ENCODE measurements at places on chromosomes 3 and 15.

- DNase-seq, result no peak
Measured at GRCh38 chr15:86988033-86988432, 908.4 kb downstream of the AGBL1 start.

- no peak for DNase-seq
Measured at GRCh38 chr15:31338318-31338878, 11.8 kb downstream of the KLF13 start.

GRCh38 chr3:196736670-196737374, 2.8 kb upstream of the PAK2 start:
- no peak for DNase-seq

GRCh38 chr3:72646263-72646662, 202.0 kb downstream of the SHQ1 start:
- no peak for DNase-seq

DNA sequence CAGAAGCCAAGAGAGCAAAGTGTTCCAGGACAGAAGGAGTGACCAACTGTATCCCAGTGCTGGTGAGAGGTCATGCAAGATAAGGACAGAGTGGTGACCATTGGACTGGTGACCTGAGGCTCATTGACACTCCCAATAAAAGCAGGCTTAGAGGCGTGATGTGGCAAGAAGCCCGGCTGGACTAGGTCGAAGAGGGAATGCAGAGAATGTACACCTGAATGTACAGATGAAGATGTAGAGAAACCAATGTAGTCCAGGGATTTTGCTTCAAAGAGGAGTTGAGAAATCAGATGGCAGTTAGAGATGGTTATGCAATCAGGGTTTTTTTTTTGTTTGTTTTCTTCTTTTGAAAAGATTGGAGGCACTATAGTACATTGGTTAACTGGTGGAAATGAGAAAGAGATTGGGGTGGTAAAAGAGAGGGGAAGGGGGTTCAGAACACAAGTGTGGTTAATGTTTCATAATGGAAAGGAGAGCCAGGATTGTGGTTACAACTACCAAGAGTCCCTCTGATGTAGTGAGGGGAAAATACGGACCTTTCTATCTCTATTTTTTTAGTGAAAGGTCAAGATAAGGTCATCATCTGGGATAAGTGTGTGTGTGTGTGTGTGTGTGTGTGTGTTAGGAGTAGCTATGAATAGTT, 23.3 kb downstream of the ST3GAL6 start:
- DNase-seq, result no peak

DNA sequence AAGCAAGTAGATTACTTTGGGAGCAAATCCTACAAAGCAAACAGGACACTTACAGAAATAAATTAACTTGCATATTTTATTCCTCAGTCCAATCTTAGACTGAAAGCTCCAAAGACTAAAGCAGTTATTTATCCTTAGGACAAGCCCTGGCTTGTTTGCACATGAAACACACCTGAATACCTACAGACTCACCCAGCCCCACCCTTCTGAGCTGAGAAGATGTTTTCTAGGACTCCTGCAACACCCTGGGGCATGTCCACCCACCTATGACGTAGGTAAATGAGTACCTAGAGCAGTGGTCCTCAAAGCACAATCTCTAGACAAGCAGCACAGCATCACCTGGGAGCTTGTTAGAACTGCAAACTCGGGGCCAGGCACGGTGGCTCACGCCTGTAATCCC, 80.8 kb downstream of the ANXA2 start:
- no peak for DNase-seq

DNA sequence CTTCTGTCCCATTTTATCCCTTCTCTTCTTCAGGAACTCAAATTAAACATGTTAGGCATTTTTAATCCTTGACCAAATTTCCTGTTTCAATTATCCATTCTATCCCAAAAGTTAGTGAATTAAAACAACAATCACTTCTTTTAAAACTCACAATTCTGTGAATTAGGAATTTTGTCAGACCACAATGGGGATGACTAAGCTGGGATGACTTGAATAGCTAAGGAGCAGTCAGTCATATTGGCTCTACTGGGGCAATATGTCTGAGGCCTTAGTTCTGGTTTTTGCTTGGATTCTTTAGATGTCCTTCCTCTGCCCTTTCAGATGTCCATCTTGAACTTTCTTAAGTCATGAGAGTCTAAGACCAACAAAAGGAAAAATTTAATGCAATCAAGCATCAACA, 178.2 kb upstream of the TGFBR2 start:
- no peak for DNase-seq

DNA sequence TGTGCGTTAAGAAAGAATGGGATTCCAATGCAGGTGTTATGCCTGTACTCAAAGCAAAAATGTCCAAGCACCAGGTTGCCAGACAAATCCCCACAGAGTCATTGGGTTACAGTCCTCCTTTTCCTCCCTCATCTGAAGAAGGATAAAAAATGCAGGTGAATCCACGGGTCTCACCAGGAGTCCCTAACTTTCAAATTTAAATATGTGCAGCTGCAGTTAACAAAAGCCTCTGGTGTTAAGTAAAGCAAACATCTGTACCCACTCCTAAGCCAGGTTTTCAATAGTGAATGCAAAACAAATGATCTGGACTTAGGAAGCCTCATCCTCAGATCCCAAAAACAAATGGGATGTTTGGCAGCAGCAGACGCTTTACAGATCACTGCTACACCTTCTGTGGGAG, 70.4 kb upstream of the SETMAR start:
- DNase-seq, result no peak

- peak; percentile 2 for DNase-seq
Measured at GRCh38 chr3:48409291-48410201, 20.3 kb downstream of the PLXNB1 start.

DNA sequence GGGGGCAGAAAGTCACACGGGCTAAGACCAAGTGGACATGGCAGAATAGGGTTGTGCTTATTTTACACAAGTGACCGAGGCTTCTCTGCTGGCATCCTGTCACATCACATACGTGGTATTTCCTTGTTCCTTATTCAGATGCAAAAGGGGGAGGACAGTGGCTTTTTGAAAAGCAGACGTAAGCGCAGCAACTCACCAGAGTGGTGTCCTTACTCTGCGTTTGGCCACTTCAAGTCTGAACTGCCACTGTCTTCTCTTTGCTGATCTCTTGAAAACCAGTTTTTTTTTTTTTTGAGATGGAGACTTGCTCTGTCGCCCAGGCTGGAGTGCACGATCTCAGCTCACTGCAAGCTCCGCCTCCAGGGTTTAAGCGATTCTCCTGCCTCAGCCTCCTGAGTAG, 113.2 kb downstream of the SOX2 start:
- DNase-seq, result no peak

GRCh38 chr3:65436580-65436979, 602.1 kb downstream of the MAGI1 start:
- no peak for DNase-seq

GRCh38 chr15:39605146-39605545, 24.3 kb downstream of the THBS1 start:
- no peak for DNase-seq

GRCh38 chr15:51088585-51088984, 6.1 kb downstream of the TNFAIP8L3 start:
- DNase-seq, result no peak

- no peak for DNase-seq
Measured at GRCh38 chr15:93348711-93349545, 259.9 kb upstream of the RGMA start.

GRCh38 chr3:107198581-107199181, 178.6 kb upstream of the CCDC54 start:
- no peak for DNase-seq

GRCh38 chr3:142888099-142888480, 793 bp downstream of the PCOLCE2 start:
- DNase-seq, result no peak

GRCh38 chr3:64382153-64382552, 156.9 kb upstream of the PRICKLE2 start:
- no peak for DNase-seq

DNA sequence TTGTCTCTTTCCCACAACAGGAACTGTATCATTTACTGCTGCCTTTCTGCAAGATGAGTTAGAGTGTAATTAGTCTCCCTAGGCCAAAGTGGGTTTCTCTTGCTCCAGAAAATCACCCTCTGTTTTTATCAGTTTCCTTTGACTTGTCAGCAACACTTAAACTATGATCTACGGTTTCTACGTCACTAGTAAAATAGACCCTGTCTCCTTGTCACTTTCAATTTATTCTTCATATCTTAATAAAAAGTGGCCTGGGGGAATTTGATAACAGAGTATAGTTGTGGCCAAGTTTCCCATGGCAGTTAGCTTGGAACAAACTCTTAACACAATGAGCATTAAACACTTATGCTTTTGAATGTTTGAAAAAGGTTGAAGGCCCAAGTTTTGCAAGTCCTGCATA, 79.6 kb downstream of the CGNL1 start:
- no peak for DNase-seq

DNA sequence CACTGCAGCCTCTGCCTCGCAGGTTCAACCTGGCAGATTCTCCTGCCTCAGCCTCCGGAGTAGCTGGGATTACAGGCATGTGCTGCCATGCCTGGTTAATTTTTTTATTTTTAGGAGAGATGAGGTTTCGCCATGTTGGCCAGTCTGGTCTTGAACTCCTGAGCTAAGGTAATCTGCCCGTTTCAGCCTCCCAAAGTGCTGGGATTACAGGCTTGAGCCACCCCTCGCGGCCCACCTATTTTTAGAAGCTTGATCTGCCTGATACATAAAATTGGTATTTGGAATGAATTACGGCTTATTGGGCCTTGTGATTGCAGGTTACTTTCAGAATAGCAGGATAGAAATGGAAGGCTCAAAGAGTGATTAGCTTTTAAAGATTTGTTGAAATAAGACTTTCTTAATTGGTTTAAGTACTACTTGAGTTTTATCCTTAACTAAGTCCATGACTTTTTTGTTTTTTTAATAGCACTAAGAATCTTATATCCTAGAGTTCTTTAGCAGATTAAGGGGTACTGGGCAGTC, 25.0 kb downstream of the GMPS start:
- DNase-seq, result no peak

GRCh38 chr15:70627734-70628548, 135.4 kb downstream of the UACA start:
- no peak for DNase-seq

- DNase-seq, result no peak
Measured at GRCh38 chr3:90011131-90011530, 903.7 kb downstream of the EPHA3 start.

DNA sequence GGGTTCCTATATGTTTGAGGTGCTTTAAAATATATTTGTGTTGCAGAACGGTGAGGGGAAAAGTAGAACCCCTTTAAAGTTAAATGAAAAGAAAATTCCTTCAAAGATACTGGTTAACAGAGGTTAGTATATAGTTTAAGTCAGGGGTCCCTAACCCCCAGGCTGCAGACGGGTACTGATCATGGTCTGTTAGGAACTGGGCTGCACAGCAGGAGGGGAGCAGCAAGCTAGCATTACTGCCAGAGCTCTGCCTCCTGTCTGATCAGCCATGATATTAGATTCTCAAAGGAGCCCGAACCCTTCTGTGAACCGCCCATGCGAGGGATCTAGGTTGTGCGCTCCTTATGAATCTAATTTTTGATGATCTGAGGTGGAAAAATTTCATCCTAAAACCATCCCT, 37.5 kb upstream of the RFX7 start:
- no peak for DNase-seq

DNA sequence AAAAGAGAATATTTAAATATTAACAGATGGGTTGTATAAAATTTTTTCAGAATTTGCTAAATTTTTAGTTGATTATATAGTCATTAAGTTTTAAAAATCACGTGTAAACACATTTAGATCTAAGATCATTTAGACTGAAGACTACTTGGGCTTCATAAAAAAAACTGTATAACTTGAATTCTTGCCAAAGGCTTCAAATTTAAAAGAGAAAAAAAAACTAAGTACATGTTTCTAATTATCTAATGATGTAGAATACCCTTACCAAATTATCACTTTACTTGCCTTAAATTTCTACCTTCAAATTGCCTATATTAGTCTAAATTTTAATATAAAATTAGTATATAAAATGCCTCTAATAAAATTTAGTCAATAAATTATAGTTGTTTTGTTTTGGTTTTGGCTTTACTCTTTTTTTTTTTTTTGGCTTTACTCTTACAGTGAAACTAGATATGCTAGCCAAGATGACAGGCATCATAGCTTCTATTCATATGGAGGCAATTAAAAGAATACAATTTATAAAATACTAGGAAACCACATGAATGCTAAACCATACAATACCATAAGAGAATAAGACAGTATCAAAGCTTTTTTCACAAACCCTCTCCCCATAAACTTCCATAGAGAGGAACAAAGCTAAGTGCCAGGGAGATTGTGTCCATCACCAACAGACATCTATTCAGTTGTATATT, 183.1 kb upstream of the KCNMB2 start:
- DNase-seq, result no peak

DNA sequence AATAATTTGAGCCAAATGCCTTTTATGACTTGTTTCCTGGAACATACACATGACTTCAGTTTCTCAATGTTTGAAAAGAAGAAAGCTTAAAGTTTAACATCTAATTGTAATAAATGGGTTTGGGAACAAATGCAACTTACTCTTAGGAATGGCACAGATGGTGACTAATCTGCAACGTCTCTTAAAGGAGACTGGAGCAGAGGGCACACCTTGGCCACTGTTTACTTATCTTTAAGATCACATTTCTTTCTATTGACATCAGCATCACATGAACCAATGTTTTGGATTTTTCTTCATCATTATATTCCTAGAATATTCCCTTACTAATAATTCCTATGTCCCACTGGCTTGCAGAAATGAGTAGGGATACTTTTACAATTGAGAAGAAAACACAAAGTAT, 229.5 kb downstream of the CHL1 start:
- DNase-seq, result no peak

GRCh38 chr15:90593499-90594158, 63.9 kb downstream of the CRTC3 start:
- DNase-seq, result no peak

GRCh38 chr3:151290673-151291072, 12.3 kb upstream of the P2RY14 start:
- DNase-seq, result no peak

GRCh38 chr3:61922118-61922517, 360.7 kb downstream of the PTPRG start:
- DNase-seq, result no peak

- no peak for DNase-seq
Measured at GRCh38 chr15:44536302-44536961, 515 bp upstream of the EIF3J start.

DNA sequence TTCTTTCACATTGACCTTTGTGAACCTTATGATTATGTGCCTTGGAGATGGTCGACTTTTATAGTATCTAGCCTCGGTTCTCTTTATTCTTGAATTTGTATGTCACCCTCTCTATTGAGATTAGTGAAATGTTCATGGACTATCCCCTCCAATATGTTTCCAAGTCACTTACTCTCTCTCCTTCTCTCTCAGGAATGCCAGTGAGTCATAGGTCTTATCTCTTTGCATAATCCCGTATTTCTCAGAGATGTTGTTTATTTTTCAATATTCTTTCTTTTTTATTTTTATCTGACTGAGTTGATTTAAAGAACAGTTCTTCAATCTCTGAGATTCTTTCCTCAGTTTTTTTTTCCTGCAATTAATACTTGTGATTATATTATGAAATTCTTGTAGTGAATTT, 411.6 kb upstream of the CADM2 start:
- DNase-seq, result no peak

DNA sequence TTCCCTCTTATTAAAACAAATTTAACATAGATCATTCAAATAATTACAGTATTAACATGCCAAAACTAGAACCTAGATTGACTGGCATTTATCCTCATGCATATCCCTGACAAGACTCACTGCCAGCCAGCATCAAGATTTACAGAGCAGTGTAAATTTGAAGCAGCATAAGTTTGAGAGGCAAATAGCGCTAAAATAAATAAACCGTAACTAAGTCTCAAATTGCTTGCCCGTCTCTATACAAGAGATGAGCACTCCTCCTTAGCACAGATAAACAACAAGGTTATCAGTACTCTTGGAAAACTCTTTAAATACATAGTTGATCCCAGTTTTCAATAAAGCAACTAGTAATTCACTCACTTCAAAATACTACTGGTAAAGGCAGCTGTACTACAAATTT, 29.6 kb downstream of the MSL2 start:
- DNase-seq, result no peak
